ENCODE measurements at places on chromosomes 7 and 10.

- DNase-seq, result no peak
Measured at GRCh38 chr10:90658791-90659190, 199.0 kb downstream of the HTR7 start.

DNA sequence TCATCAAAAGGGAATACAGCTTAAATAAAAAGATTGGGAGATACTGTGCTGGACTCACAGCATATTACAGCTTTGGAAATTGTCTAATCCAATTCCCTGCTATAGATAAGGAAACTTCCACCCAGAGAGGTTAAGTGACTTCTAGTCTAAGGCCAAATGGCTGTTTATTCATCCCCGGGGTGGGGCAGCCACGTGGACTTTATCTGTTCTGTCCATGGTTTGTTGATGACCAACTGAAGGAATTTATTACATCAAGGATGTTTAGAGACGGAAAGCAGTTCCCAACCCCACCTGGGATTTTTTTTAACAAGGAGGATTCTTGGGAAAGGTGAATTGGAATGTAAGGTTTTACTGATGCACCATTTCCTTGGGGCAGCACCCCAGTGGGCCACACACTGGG lies 88.6 kb downstream of the ATXN7L1 start:
- no peak for DNase-seq

- no peak for DNase-seq
Measured at GRCh38 chr10:104122225-104123107, 495 bp downstream of the SFR1 start.

DNA sequence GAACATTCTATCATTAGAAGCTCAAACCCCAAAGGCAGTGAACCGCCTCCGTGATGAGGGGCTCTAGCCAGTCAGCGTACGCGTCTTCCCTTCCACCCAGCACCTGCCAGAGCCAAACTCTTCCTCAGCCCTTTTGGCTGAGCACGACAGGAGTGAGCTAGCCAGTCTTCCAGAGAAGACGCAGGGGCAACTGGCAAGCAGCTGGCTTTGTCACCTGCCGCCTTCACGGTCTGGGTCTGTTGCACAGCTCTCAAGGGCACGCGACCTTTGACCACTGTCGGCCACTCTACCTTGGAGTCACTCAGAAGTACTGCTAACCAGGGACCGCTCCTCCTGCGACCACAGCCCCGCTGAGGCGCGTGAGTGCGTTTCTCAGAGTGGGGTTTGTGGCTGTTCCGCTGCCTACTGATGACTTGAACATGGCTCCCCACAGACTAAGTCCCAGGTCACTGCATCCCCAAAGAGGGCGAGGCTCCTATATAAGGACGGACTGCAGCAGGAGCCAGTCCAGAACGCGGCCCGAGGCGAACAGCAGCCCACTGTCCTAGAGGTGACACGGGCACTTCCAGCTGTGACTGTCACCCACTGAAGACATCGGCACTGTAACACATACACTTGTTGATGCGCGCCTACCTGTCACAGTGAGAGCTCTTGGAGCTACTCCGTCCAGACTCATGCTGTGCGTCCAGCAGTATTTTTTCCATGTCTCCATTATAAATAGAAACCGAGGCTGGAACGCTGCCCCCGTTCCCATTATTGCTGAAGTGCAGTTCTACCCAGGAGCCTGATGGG lies 8.4 kb downstream of the BNIP3 start:
- DNase-seq, result no peak

DNA sequence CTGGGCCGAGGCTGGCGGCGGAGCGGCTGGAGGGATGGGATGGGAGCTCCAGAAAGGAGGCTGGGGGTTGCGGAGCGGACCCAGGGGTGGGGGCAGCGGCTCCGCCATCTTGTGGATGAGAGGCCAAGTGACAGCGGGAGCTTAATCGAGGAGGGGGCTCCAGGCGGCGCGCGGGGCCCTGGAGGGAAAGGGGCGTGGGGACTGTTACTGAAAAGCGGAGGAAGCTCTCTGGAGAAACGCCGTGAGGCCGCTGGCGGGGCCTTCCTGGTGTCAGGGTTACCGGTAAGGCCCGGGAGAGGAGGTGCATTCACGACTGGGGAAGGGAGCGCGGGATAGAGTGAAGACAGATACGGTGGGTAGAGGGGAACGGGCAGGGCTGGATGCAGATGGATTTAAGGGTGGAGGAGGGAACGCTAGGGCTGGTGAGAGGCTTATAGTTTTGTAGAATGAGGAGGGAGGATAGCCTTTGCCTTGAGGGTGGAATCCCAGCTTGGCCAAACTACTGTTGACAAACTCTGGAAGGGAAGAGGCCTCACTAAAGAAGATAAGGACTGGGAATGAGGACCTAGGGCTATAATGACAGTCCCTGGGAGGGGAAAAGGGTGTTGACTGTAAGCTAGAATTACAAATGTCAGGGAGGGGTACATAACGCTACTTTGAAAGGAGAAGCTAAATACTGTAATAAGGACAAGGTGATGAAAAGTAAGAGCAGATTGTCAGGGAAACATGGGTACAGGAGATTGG lies 535 bp downstream of the BTRC start:
- DNase-seq, result peak; percentile 23

DNA sequence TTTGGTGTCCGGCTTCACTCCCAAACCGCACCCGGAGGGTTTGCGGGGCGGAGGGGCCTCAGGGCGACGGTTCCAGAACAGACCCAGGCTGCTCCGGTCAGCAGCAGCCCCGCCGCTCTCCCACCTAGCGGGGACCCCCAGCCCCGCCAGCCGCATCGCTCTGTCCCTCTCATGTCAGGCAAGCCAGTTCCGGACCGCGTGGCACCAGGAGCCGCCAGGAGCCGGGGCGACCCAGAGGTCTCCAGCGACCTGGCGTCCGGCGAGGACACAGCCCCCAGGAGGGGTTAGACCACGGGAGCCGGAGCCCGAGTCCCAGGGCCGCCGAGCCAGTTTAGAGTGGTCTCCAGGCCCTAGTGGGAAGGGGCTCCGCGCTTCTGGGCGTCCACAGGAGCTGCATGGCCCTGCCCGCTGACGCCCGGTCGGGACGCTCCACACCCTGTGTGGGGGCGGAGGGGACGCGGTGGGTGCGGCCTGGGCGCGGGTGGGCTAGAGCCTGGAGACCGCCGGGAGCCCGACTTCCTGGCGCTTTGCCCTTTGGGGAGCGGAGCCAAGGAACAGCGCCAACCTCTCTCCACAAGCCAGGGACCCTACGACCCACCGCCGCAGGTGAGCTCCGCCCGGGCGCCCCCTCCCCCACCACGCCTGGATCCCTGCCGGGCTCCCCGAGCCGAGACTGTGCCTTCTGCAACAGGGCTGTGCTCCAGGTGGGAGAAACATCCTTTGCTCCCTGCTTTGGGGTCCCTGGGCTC lies 43.4 kb downstream of the ZNF117 start:
- no peak for DNase-seq

GRCh38 chr10:29783201-29783947 lies 148.6 kb upstream of the SVIL start:
- no peak for DNase-seq

- no peak for DNase-seq
Measured at GRCh38 chr7:107291434-107291833, 122.6 kb downstream of the HBP1 start.

DNA sequence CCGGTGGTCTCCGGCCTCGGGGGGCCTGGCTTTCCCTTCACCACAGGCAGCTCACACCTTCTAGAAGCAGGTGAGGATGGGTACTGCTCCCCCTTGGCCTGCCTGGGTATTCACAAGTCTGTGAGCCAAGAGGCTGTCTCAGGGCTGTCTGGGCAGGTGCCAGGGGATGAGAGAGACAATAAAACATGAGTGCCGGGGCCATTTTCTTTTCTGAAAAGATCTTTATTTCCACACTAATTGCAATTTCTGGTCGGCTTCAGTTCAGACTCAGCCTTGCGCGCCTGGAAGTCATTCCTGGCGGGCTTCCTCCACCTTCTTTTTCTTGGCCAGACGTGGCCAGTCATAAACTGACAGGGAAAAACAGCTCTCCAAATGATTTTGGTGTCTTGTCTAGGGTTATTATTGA lies 171.2 kb downstream of the ARHGAP12 start:
- no peak for DNase-seq

DNA sequence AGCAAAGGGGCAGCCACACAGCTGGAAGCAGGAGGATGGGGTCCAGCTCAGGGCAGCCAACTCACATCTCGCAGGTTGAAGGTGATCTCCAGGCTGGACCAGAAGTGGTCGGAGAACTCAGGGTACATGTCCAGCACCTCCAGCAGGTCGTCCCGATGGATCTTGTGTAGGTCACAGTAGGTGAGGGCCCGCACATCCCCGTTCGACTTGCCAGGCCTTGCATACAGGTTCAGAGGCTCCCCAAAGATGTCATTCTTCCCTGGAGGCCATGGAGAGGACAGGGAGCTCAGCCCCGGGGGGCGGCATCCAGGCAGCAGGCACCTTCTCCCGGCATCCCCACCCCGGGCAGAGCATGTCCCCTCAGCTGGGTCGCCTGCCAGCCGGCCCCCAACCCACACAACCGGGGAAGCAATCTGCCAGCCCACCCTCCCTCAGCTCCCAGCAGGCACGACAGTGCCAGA lies 29.3 kb downstream of the KCNH2 start:
- no peak for DNase-seq

- no peak for DNase-seq
Measured at GRCh38 chr7:84595026-84595425, 400.4 kb upstream of the SEMA3A start.

GRCh38 chr7:122520971-122521555 lies 177.9 kb downstream of the RNF133 start:
- DNase-seq, result no peak

DNA sequence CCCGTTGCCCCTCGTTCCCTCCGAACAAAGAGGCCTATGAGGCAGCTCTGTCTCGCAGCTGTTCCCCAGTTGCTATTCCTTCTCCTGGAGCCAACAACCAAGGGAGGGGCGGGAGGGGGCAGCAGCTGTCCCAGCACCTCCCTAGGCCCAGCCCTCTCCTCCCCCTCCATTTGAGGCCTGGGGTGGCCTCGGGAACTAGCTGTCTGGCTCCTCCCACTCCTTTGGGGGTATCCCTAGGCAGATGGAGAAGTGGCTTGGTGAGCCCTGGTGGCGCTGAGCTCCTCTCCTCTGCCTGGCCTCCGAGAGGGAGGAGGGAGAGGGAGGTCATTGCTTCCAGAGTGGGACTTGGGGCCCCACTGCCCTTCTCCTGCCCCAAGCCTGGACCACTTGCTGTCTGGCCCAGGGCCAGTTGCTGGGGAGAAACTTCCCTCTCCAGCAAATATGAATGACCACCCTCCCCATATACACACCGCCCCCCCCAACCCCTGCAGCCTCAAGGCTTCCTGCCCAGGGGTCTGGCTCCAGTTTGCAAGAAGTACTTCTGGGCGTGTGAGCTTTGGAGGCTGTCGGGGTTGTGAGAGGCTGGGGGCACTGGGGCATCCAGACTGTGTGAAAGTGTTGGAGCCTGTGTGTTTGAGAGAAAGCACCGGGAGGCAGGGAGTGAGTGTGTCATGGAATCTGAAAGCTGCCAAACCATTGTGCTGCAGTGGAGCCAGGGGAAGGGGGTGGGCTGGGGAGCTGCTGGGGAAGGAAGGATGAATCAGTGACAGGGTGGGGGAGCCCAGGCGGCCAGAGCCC lies 3.1 kb downstream of the FLNC start:
- DNase-seq, result no peak

DNA sequence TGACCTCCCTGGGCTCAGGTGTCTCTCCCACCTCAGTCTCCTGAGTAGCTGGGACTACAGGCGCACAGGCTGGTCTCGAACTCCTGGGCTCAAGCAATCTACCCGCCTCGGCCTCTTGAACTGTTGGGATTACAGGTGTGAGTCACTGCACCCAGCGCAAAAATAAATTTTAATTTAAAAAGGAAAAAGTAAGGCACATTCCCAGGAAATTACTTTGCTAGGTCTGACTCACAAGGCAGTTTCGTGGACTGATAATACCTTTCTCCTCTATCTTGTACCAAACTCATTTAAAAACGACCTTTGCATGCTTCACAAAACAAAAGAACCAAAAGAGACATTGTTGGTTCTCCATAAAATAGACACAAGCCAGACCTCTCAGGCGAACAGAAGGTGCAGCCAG lies 29.7 kb downstream of the PARP12 start:
- DNase-seq, result no peak

DNA sequence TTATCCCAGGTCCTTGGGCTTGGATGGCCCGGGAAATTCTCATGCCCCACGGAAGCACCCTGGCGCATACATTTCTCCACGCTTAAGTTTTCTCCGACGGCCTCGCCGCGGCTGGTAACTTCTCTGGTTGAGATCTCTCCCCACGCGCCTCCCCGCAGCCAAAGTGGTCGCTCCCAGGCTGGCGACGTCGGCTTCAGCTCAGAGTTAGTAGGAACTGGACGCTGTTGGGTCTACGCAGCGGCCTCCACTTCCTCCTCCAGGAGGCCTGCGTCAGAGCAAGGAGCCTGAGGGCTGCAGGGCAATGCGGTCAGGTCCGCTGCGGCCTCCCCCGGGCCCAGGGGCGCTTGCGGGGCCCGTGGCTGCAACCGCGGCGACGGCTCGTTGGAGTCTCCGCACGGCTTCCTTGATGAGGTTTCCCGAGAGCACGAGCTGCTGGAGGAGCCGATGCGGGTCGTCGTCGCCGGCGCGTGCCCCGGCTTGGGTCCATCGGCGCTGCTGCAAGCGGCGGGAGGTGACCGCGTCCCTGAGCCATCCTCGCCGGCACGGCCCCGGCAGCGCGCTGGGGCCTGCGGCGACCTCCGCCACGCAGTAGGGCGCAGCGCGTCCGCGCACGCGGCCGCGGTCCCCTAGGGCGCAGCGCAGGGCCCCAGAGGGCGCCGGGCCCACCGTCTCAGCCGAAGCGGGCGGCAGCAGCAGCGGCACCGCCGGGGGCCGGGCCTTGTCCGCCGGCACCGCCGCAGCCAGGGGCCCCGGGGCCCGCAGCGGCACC lies 744 bp downstream of the FRAT2 start:
- peak; percentile 25 for DNase-seq

DNA sequence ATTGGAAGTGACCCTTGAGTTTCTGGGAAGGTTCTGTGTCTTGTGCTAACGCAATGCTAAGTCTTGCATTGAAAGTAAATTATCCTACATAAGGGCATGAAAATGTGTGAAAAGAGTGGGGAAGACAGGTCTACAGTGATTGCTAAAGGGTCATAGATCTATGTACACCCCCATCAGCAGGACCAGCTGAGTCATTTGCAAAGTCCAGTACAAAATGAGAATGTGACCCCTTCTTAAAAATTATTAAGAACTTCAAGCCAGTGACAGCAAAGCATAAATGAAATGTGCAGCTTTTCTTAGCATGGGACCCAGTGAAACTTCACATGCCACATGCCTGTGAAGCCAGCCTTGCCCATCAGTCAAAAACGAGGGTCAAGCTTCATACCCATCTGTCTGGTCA lies 640.7 kb upstream of the MKI67 start:
- no peak for DNase-seq

Measured in stimulated activated CD4-positive, alpha-beta T cell treated with anti-CD3 and anti-CD28 coated beads, Interleukin-12 subunit alpha, Interleukin-12 subunit beta, amount 100 ng/mL, for 48 hours (primary cell).